ENCODE measurements at places on chromosomes 4 and X.
A peak's percentile ranks its signal among the peaks of the same experiment; 100 is the strongest.

- H3K36me3 ChIP-seq = no peaks in the 10 kb centered on the region
- peak within 1 kb of the TSS; percentile 83 for H3K4me3 ChIP-seq
- H3K4me1 ChIP-seq = peaks cover 2% of the 10 kb centered on the region
- peak; percentile 84 for DNase-seq
- peak within 1 kb of the TSS; percentile 92 for H3K27ac ChIP-seq
Observed at GRCh38 chrX:150362599-150363481, at the start of gene MAMLD1. Gene MAMLD1, plus strand, starts transcription at chrX:150363317. Its CDS starts 82,200 bp downstream, at chrX:150445517.

DNA sequence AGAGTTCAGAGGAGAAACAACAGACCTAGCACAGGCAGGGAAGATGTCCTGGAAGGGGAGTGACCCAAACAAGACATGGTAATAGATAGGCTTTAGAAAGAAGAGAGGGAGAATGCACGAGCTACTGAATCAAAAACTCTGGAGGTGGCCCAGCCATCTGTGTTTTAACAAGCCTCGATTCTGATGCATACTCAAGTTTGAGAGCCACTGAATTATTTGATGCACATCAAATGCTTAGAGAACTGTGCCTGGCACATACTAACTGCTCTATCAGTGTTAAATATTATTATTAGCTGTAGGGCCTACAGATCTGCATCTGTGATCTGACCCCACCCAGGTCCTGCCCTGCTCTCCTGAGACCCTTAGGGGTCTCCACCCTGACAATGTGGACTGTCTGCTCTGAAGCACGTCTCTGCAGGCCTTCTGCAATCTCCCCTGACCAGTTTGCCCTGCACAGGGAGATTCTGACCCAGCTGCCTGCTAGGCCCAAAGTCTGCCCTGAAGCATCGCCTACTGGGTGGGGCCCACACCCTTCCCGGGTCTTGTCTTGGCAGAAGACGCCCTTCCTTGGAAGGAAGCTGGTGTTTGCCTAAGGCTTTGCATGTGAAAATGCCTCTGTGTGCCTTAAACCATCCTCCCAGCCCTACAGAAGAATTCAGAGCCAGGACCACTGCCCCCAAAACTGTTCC, 201.5 kb upstream of the KLF3 start:
- H3K27me3 ChIP-seq = peaks cover 8% of the 10 kb centered on the region
- H3K4me3 ChIP-seq = no peak overlapping the region
- H3K27ac ChIP-seq = no peak overlapping the region
- no peaks in the 10 kb centered on the region for H3K36me3 ChIP-seq

DNA sequence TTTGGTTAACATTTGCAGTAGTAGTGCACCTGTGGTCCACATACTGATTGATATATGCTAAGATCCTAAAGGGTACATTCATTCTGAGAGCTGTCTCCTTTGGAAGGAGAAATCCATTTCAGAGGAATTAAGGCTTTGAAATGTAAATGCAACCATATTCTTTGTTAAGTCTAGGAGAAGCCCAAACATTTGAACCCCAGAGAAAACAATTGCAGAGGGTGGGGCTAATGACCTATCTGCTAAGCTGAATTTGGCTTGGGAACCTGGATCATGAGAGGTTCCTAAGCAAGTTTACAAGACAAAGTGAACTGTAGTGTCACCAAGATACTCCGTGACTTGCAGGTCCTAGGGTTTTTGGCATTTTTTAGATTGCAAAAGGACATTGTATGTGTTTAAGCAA, 41.2 kb downstream of the LAS1L start:
- H3K4me1 ChIP-seq = no peaks in the 10 kb centered on the region
- H3K27me3 ChIP-seq = peaks cover 2% of the 10 kb centered on the region
- H3K27ac ChIP-seq = no peak overlapping the region
- no peak for DNase-seq

DNA sequence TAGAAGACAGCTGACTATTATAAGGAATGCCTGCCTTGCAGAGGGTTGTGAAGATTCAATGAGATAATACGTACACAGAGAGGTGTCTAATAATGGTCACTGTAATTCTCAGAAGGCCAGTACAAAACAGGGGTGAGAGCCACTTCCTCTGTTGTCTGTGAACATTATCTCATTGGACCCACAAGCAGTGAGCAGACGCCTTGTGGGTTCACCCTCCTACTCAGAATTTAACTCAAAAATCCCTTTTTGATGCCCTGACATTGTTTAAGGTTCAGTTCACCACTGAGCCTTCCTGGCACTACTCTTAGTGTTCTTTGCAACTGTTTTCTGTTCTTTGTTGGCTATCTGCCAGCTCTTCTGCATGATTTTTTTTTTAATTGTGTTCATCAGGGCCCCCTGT, 467.4 kb downstream of the BCOR start:
- no peak for DNase-seq
- H3K36me3 ChIP-seq = no peaks in the 10 kb centered on the region
- no peak overlapping the region for H3K4me3 ChIP-seq
- peaks cover 14% of the 10 kb centered on the region for H3K27me3 ChIP-seq
- H3K4me1 ChIP-seq = no peaks in the 10 kb centered on the region

- no peak overlapping the region for H3K27ac ChIP-seq
- no peaks in the 10 kb centered on the region for H3K4me1 ChIP-seq
- peaks cover 21% of the 10 kb centered on the region for H3K27me3 ChIP-seq
- DNase-seq = peak; percentile 16
- no peaks in the 10 kb centered on the region for H3K36me3 ChIP-seq
Observed at GRCh38 chr4:89837385-89837992, 528 bp upstream of the SNCA start.

GRCh38 chrX:11967986-11968869, 170.0 kb upstream of the FRMPD4 start:
- H3K27me3 ChIP-seq = no peaks in the 10 kb centered on the region
- DNase-seq = peak; percentile 21
- peaks cover 6% of the 10 kb centered on the region for H3K4me1 ChIP-seq
- H3K36me3 ChIP-seq = no peaks in the 10 kb centered on the region
- H3K4me3 ChIP-seq = no peak overlapping the region

- H3K4me3 ChIP-seq = peak overlapping the region; percentile 55
- peaks cover 8% of the 10 kb centered on the region for H3K4me1 ChIP-seq
- H3K27me3 ChIP-seq = peaks cover 22% of the 10 kb centered on the region
- peak; percentile 39 for DNase-seq
- no peak overlapping the region for H3K27ac ChIP-seq
Observed at GRCh38 chr4:20254511-20255250, 3.0 kb downstream of the SLIT2 start.
